ENCODE measurements at places on chromosomes 1 and 21.

DNA sequence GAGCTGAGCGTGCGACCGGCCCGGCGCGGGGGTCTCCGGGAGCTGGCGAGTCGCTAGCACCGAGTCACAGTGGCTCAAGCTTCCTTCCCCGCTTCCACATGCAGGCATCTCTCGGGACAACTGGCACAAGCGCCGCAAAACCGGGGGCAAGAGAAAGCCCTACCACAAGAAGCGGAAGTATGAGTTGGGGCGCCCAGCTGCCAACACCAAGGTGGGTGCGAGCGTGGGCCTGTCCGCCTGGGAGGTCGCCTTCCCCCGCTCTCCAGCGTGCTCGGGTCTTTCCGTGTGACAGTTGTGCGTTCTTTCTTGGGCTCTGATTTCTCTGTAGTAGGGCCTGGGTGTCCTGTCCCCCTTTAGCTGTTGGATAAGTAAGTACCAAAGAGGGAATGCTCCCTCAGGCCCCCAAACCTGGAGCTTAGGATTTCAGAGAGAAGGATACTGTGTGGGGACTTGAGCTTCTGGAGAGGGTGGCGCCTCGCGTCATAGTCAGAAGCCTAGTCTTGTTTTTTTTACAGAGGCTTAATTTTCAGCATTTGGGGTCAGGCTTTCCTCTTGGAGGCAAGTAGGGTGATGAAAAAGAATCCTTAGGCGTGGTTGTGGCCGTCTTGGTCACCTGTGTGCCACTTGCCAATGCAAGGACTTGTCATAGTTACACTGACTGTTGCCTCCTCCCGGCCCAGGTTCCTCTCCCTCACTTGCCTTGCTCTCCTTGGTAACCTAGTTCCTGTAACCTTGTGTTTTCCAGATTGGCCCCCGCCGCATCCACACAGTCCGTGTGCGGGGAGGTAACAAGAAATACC, 790 bp downstream of the RPS8 start:
- DNase-seq: peak; percentile 48

DNA sequence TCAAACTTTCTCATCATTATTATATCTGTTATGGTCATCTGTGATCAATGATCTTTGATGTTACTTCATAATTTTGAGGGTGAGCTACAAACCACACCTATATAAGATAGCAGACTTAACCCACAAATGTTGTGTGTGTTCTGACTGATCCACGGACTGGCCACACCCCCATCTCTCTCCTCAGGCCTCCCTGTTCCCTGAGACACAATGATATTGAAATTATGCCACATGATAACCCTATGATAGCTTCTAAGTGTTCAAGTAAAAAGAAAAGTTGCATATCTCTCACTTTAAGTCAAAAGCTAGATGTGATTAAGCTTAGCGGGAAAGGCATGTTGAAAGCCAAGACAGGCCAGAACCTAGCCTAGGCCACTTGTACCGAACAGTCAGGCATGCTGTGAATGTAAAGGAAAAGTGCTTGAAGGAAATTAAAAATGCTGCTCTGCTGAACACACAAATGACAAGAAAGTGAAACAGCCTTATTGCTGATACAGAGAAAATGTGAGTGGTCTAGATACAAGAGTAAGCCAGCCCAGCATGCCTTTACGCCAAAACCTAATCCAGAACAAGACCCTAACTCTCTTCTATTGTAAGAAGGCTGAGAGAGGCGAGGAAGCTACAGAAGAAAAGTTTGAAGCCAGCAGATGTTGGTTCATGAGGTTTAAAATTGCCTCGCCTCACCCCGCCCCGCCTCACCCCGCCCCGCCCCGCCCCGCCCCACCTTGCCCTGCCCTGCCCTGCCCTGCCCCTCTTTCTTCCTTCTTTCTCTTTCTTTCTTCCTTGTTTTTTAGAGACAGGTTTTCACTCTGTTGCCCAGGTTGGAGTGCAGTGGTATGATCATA, 16.5 kb downstream of the CTSS start:
- no peak for DNase-seq

GRCh38 chr21:45286671-45287437, 841 bp downstream of the POFUT2 start:
- DNase-seq: no peak

- no peak for DNase-seq
Observed at GRCh38 chr1:2115008-2115641, 64.9 kb downstream of the PRKCZ start.

DNA sequence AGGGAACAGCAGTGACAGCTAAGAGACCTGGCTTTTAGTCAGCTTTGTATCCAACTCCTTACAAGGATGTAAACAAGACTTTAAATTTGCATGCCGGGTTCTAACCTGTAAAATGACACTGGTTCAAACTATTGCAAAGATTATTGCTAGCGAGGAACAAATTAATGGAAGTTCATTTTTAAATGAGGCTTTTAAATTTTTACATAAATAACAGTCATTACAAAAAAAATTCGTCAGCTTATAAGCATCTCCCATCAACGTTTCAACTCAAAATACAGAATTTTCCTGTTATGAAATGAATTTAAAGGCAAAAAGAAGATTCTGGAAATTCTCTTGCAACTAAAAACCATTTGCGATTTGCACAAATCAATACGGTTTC, 668 bp downstream of the KIF14 start:
- no peak for DNase-seq

GRCh38 chr1:183898001-183898396, 93.1 kb downstream of the RGL1 start:
- no peak for DNase-seq
